GM12891 (cell line): ENCODE measurements at places on chromosomes 4 and X.
A peak's percentile ranks its signal among the peaks of the same experiment; 100 is the strongest.

GRCh38 chr4:74353858-74354257 is 11.1 kb upstream of the EREG start:
- DNase-seq: no peak

- DNase-seq: peak; percentile 75
These were observed 754 bp downstream of the MTMR1 start for GRCh38 chrX:150693725-150694574.

DNA sequence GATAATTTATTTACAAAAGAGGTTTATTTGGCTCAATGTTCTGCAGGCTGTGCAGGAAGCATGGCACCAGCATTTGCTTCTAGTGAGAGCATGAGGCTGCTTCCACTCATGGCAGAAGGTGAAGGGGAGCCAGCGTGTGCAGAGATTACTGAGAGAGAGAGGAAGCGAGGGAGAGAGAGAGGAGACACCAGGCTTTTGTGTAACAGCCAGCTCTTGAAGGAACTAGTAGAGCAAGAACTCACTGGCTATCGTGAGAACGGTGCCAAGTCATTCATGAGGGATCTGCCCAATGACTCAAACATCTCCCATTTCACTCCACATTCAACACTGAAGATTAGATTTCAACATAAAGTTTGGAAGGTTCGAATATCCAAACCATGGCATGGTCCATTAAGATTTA is 12.7 kb downstream of the GUCY1A1 start:
- DNase-seq: no peak

- no peak for DNase-seq
These were observed 94.8 kb downstream of the TET2 start for GRCh38 chr4:105241451-105241850.

- no peak for DNase-seq
These were observed 1911.7 kb downstream of the PCDH7 start for GRCh38 chr4:32631831-32632230.

DNA sequence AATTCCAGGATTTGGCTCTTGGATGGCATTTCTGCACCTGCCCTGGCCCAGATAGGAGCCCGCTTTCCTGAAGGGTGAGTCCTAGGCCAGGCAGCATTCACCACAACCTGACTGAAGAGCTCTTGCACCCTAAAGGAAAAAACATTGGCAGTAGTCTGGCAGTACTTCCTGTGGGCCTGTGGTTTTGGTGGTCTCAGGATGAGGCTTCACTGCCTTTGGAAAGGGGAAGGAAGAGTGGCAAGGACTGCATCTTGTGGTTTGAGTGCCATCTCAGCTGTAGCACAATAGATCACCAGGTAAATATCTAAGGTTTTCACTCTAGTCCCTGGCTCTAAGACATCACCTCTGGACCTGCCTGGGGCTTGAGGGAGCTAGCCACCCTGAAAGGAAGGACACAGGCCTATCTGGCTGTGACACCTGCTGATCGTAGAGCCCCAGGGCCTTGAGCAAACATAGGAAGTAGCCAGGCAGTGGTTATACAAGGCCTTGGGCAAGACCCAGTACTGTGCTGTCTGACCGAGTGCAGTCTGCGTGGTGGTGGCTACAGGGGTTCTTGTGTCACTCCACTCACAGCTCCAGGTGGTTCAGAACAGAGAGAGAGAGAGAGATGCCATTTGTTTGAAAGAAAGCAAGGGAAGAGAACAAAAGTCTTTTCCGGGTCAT is 28.5 kb upstream of the PRRG1 start:
- DNase-seq: no peak

DNA sequence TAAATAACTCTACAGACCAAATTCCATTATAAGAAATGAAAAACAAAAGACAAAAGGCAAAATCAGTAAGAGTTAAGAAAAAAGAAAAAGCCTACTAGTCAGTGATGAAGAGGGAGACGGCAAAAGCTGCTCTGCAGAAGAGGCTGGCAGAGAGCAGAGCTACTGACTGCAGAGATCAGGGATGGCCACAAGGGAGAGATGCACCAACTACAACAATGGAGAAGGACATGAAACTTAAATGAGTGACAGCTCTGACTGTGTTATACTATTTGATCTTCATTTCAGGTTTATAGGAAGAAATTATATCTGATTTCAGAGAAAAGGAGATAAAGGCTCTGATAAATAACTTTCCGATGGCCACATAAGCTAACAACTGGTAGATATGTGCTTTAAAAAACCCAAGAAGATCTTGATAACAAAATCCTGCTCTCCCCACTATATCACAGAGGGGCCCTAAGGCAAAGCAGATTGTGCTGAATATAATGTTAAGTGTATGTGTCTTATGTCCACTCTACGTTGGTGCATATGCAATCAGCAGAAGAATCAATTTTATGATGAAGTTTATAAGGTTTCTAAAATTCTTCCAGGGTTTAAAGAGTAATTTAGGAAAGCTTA is 58.4 kb upstream of the COX18 start:
- no peak for DNase-seq

- no peak for DNase-seq
These were observed 144.3 kb downstream of the RTL3 start for GRCh38 chrX:78514852-78515251.

DNA sequence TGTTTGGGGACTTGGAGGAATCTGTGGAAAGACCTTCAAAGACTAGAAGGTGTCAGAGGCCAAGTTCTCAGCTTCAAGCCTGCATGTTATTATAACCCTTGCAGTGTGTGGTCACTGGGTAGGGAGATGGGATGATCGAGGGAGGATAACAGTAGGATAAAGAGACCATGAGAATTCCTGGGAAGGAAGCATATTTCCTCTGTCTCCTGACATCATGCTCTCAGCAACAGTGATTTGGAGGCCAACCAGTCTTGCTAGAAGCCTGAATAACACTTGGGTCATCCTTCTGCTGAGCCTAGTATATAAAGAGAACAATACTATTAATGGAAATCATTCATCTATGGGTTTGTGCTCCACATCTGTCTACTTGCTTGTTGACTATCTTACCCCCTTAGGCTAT is 40.9 kb upstream of the ANXA3 start:
- DNase-seq: no peak

DNA sequence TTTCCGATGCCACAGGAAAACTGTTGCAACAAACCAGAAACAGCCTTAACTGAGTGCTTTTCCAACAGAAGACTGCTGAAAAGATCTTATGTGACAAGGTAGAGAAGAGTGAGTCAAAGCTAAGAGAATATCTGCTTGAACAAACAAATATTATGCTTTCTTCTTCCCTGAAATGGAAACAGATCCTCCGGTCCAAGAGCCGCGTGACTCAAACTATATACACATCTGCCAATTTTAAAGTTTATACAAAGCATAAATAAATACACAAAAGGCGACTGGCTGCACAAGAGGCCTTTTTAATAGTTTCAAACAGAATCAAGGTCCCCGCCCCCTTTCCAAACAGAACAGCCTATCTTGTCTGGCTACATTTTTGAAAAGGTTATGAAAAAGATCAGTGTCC is 329.7 kb upstream of the F9 start:
- DNase-seq: no peak

- DNase-seq: peak; percentile 2
These were observed 1.5 kb downstream of the GRID2 start for GRCh38 chr4:92305148-92305877.

GRCh38 chr4:167031534-167032156 is 202.6 kb downstream of the SPOCK3 start:
- no peak for DNase-seq

GRCh38 chrX:40155589-40156469 is 58.1 kb upstream of the BCOR start:
- no peak for DNase-seq

DNA sequence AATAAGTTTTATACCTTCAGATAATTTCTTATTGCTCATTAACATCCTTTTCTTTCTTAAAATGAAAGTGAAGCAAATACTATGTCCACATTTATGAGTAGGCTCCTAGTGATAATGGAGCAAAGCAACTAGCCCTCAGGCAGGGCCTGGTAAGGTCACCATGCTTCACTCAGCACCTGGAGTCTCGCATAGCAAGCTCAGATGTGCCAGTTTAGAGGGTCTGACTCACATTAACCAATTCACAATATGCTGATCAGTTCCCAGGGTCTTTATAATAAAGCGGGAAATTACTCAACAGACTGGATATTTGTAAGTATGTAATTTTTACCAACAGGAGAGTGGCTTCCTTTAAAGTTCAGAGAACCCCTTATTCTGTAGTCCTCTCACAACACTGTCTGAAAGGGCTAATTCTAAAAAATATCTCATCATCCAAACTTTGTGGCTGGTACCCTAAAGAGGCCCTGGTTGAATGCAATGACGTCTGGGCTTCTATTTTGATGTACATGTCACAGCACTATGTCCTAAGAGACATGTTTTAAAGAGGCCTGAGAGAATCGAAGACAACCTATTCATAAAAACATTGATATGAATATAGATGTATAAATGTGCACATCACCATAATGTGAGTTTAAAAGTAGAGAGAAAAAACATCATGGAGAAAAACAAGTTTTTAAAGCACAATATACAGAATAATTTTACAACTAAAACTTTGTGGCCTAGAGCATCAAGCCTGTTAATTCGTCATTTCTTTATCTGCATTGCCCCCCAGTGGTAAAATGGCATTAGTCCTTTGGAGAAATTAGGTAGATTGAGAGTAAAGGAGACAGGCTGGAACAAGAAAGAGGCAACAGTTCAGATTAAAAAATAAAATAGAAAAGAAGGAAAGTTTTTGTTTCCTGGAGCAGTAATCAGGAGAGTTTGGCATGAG is 44.3 kb downstream of the IL21 start:
- no peak for DNase-seq

- no peak for DNase-seq
These were observed 205.3 kb upstream of the GEMIN8 start for GRCh38 chrX:14235004-14235403.

- DNase-seq: no peak
These were observed 50.4 kb downstream of the APOO start for GRCh38 chrX:23857363-23857762.

- DNase-seq: no peak
These were observed 59.8 kb upstream of the GPM6A start for GRCh38 chr4:175871774-175872405.

GRCh38 chr4:122632396-122633143 is 11.7 kb upstream of the IL21 start:
- DNase-seq: no peak

GRCh38 chrX:49859491-49859890 is 19.8 kb upstream of the USP27X start:
- DNase-seq: no peak

DNA sequence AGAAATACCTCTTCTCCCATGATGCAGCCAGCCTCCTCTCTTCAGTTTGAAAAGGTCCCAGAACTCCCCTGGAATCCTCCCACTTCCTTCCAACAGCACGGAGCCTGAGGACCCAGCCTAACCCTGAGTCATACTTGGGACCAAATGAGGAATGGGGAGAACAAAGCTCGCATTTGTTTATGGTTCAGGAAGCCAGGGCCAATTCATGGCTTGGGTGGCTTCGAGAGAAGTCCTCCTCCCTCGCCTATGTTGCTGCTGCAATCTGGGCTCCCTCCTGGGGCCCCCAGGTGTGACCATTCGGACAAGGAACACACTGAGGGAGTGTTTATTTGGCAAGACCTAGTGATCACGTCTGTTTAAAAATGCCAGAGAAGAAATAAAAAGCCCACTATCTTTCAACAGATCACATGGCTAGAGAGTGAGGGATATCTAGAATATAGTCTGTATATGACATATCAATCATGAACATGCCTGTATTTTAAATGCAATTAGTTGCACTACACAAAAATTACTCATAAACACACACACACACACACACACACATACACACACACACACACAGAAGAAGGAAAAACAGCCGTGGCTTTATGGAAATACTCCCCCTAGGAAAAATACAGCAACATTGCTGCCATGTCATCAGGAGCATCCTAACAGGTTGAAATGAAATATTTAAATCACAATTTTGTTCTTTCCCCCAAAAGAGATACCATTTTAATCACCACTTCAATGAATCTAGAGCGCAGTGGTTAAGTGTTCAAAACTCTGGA is 155.7 kb upstream of the MAP3K15 start:
- DNase-seq: no peak

DNA sequence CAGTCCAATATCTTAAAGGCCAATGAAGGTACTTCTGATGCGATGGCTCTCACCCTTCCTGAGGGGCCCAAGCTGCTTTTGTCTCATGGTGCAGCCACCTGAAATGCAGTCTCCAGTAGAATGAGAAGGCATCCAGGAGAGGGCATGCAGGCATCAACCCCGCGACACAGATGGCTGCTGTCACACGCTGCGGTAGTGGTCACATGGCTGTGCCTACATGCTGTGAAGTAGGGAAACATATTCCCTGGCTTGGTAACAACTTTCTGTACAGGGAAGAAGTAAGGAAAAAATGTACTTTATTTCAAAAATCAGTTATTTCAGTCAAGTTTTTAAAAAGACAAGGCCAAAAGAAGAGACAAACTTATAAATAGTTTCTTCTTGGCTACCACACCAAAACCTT is 139.9 kb downstream of the TRIML1 start:
- no peak for DNase-seq

DNA sequence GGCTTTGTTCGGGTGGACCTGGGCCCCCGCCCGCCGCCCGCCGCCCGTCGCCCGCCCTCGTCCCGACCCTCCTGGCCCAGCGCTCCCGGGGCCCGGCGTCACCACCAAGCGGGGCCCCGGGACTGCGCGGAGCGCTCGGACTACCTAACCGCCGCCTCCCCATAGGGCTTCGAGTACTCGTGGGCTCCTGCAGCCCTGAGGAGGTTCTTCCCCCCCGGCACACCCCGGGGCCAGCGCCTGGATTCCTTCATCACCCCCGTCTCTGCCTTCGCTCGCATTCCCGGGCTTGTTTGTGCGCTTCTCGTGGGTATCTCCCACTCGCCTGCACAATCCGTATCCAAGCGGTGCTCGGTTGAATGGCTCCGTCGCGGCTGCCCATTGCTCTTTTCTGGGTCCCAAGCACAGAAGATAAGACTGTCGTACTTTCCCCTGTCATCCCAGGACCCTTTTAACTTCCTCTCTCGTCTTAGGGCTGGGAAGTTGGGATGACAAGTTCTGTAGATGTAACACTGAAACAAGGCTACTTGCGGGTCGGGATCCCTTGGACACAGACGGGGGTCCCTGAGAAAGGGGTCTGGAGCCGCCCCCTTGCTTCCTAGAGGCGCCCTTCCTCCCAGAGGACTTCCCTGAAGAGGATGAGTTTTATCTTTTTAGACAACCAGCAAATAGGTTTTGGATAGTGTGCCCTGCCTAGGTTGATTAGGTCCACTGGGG is 565 bp downstream of the MOB1B start:
- peak; percentile 42 for DNase-seq

DNA sequence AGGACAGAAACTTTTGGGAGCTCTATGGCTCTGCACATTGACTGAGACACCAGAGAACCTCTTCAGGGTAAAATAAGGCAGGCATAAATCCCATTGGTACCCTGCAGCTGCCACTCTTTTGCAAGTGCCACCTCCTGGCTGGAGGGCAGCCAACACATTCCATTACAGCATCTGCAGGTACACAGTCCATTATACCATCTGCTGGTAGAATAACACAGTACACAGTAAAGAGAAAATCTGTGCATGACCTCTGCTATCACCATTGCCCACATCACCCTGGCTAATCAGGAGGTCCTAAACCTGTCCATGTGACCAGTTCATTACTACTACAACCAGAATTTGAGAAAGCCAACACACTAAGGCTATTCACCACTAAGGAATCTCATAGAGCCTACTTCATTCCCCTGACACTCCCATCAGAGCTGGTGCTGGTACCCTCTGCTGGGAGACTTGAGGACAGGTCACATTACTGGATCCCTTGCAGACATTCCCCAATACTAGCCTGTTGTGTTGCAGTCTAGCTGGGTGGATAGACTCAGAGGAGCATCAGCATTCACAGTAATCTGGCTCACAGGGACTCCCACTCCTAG is 176.2 kb upstream of the TACR3 start:
- no peak for DNase-seq

- DNase-seq: no peak
These were observed 62.6 kb upstream of the LIMCH1 start for GRCh38 chr4:41475402-41475801.
